ENCODE measurements at places on chromosomes 12 and 14.
A peak's percentile ranks its signal among the peaks of the same experiment; 100 is the strongest.

- H3K27me3 ChIP-seq: no peaks in the 10 kb centered on the region
- no peaks in the 10 kb centered on the region for H3K36me3 ChIP-seq
- no peak overlapping the region for H3K27ac ChIP-seq
- DNase-seq: no peak
- no peaks in the 10 kb centered on the region for H3K4me1 ChIP-seq
- H3K4me3 ChIP-seq: no peak overlapping the region
Observed at GRCh38 chr12:81942594-81942993, 183.4 kb upstream of the PPFIA2 start.

DNA sequence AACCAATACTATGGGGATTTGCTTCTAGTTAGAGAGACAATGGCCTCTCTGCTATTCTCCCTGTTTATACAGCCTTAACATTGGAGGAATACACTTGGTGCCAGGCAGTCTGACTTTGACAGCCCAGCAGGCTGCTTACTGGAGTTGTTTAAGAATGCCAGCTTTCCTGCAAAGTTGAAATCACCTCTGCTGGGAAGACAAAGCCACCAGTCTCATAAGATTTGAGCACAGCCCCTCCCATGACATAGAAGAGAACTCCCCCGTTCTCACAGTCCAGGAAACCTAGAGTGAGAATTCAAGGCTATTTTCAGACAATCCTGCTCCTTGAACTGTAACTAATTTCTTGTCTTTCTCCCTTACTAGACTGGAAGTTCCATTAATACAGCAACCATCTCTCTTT, 21.1 kb upstream of the CATSPERB start:
- no peaks in the 10 kb centered on the region for H3K27me3 ChIP-seq
- H3K36me3 ChIP-seq: no peaks in the 10 kb centered on the region
- no peak overlapping the region for H3K27ac ChIP-seq
- H3K4me1 ChIP-seq: peaks cover 3% of the 10 kb centered on the region

- H3K4me1 ChIP-seq: no peaks in the 10 kb centered on the region
- no peak for DNase-seq
Observed at GRCh38 chr14:32786886-32787285, 151.8 kb upstream of the NPAS3 start.

GRCh38 chr14:81324011-81324410, 76.1 kb downstream of the STON2 start:
- peak overlapping the region; percentile 58 for H3K27ac ChIP-seq
- peak; percentile 94 for DNase-seq
- H3K4me1 ChIP-seq: peaks cover 33% of the 10 kb centered on the region
- H3K4me3 ChIP-seq: peak overlapping the region; percentile 21
- no peaks in the 10 kb centered on the region for H3K36me3 ChIP-seq
- H3K27me3 ChIP-seq: no peaks in the 10 kb centered on the region

- no peaks in the 10 kb centered on the region for H3K27me3 ChIP-seq
- no peaks in the 10 kb centered on the region for H3K36me3 ChIP-seq
Observed at GRCh38 chr12:123897221-123897620, 75.4 kb downstream of the CCDC92 start.

Measured in mesendoderm (in vitro differentiated cells).